ENCODE measurements at places on chromosomes 4 and X. TPM values are rescaled to one million over a fixed set of nuclear protein-coding genes. Genes with fewer than 3 reads are reported as not detected.

The PCSK1N gene
- 5.1 TPM for total RNA-seq

The ARHGAP6 gene
- 0.06 TPM for total RNA-seq

The ATP1B4 gene
- not detected for total RNA-seq

- no peaks in the 10 kb centered on the region for H3K4me1 ChIP-seq
- no peaks in the 10 kb centered on the region for H3K36me3 ChIP-seq
- no peak overlapping the region for H3K4me3 ChIP-seq
- DNase-seq = no peak
- H3K27me3 ChIP-seq = peaks cover 2% of the 10 kb centered on the region
Observed at GRCh38 chr4:8548731-8549351, 31.4 kb upstream of the GPR78 start.

GRCh38 chrX:4484266-4484665, 770.8 kb upstream of the PRKX start:
- H3K4me3 ChIP-seq = no peak overlapping the region
- no peaks in the 10 kb centered on the region for H3K27me3 ChIP-seq
- H3K4me1 ChIP-seq = no peaks in the 10 kb centered on the region
- no peaks in the 10 kb centered on the region for H3K36me3 ChIP-seq
- H3K27ac ChIP-seq = no peak overlapping the region
- DNase-seq = no peak

GRCh38 chr4:17690898-17691297, 76.5 kb downstream of the MED28 start:
- H3K27ac ChIP-seq = no peak overlapping the region
- peak; percentile 72 for DNase-seq
- no peaks in the 10 kb centered on the region for H3K27me3 ChIP-seq
- no peaks in the 10 kb centered on the region for H3K36me3 ChIP-seq
- no peak overlapping the region for H3K4me3 ChIP-seq

DNA sequence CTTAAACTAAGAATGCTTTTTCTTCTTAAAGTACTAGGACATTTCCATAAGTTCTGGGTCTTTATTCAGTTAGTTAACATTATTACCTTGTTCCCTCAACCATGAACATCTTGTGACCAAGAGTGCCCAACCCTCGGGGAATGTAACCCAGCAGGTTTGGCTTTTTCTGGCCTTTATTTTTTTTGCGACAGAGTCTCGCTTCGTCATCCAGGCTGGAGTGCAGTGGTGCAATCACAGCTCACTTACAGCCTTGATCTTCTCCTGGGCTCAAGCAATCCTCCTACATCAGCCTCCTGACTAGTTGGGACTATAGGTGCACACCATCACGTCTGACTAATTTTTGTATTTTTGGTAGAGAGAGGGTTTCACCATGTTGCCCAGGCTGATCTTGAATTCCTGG, 65.1 kb downstream of the USP11 start:
- no peaks in the 10 kb centered on the region for H3K36me3 ChIP-seq
- H3K27me3 ChIP-seq = peaks cover 5% of the 10 kb centered on the region
- H3K4me3 ChIP-seq = no peak overlapping the region
- H3K27ac ChIP-seq = no peak overlapping the region
- no peak for DNase-seq

- no peak overlapping the region for H3K4me3 ChIP-seq
- peaks cover 6% of the 10 kb centered on the region for H3K4me1 ChIP-seq
- H3K27ac ChIP-seq = no peak overlapping the region
- H3K27me3 ChIP-seq = no peaks in the 10 kb centered on the region
- H3K36me3 ChIP-seq = peaks cover 20% of the 10 kb centered on the region
Observed at GRCh38 chrX:154779261-154779660, 16.6 kb downstream of the DKC1 start.

DNA sequence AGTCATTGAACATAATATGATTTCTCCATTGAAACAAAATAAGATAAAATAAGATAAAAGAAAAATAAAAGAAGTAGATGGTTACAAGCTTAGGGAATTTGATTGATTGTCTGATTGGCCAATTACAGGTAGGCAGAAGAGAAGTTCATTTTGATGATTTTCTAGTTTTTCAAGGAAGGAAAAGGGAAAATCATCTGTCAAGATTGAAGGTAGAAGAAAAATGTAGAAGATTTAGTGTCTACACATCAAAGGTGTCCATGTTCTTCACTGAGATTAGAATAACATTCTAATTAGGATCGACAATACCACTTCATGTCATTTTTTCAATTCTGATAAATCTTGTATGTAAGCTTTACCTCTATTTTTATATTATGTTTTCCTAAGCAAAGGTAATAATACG, 489.1 kb downstream of the PCDH18 start:
- H3K4me3 ChIP-seq = no peak overlapping the region
- DNase-seq = no peak
- H3K4me1 ChIP-seq = no peaks in the 10 kb centered on the region
- no peak overlapping the region for H3K27ac ChIP-seq

GRCh38 chr4:17812125-17812524, 1.3 kb downstream of the NCAPG start:
- peaks cover 31% of the 10 kb centered on the region for H3K4me1 ChIP-seq
- peak overlapping the region; percentile 79 for H3K4me3 ChIP-seq
- no peak for DNase-seq
- H3K27ac ChIP-seq = peak overlapping the region; percentile 72
